ENCODE measurements at places on chromosomes 6 and 20. TPM values are rescaled to one million over a fixed set of nuclear protein-coding genes. Genes with fewer than 3 reads are reported as not detected.

GRCh38 chr6:7777074-7777473 is 51.2 kb downstream of the BMP6 start:
- no peak for DNase-seq

- DNase-seq, result no peak
Measured at GRCh38 chr6:162620073-162620472, 107.5 kb downstream of the PRKN start.

The BMP5 gene
- not detected for total RNA-seq

GRCh38 chr6:107538856-107539387 is 49.0 kb downstream of the SOBP start:
- no peak for DNase-seq

GRCh38 chr6:170108456-170108855 is 182.4 kb downstream of the DLL1 start:
- no peak for DNase-seq

The SNAP25 gene
- 11.3 TPM for total RNA-seq

DNA sequence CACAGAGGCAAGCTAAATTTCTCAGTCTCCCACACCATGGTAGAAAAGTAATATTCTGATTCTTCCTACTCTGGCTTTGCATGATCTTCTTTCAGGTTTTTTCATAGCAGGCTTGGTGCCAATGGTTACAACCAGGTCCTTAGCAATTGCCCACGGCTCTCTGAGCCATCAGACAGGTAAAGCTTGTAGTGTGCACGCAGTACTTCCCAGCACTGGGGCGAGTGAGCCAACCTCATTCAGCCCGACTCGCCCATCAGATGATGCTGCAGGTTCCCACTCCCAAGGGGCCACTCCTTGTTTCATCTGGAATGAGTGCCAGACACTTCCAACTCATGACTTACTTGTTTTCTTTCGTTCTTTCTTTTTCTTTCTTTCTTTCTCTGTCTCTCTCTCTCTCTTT is 78.3 kb downstream of the PERP start:
- DNase-seq, result no peak

The RPS18 gene
- total RNA-seq, result 5,981 TPM

The BMP7 gene
- total RNA-seq, result 0.83 TPM

- DNase-seq, result no peak
Measured at GRCh38 chr6:48883116-48883515, 579.9 kb downstream of the MMUT start.

- no peak for DNase-seq
Measured at GRCh38 chr6:17808609-17809008, 101.9 kb upstream of the NUP153 start.

DNA sequence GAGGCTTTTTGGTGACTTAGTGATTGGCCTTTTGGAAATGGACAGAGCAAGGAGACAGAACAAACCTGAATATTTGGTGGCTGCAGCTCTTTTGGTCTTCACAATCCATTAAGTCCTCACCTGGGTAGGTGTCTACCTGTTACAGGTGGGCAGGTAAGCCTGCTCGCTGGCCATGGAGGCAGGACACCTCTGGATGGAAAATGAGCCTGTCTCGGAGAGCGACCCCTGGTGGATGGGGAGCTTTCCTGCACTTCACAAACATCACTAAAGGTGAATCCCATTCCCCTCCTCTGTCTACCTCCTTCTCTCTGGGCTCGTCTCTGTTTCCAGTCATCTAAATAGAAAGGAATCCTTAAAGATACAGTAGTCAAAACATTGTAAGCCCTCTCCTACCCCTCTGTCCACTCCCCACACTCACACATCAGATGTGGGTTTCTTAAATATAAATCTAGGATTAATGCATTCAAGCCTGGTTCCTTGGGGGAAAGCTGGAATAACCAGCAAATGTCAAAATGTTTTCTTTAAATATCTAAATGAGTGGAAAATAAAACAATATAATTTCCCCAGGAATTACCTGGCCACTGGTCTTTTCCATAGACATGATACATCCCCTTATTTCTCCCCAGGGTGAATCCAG is 304.9 kb downstream of the CDH26 start:
- no peak for DNase-seq

The PRDM13 gene
- not detected for total RNA-seq

The SLC17A9 gene
- total RNA-seq, result 1.8 TPM

DNA sequence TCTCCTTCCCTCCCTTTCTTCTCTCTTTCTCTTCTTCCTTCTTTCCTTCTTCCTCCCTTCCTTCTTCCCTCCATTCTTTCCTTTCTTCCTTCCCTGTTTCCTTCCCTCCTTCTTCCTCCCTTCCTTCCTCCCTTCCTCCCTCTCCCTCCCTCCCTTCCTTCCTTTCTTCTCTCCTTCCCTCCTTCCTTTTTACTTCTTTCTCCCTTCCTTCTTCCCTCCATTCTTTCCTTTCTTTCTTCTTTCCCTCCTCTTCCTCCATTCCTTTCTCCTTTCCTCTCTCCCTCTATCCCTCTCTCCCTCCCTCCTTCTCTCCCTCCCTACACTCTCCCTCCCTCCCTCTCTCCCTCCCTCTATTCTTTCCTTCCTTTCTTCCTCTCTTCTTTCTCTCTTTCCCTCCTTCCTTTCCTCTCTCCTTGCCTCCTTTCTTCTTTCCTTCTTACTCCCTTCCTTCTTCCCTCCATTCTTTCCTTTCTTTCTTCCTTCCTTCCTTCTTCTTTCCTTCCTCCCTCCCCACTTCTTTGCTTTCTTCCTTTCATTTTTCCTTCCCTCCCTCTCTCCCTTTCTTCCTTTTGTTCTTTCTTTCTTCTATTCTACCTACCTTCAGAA is 200.4 kb upstream of the SSTR4 start:
- DNase-seq, result no peak

The PSORS1C2 gene
- not detected for total RNA-seq

- no peak for DNase-seq
Measured at GRCh38 chr6:132902901-132903300, 88.5 kb downstream of the RPS12 start.

GRCh38 chr6:158086054-158086503 is 82.0 kb downstream of the SERAC1 start:
- no peak for DNase-seq

The HLA-DRA gene
- 59.9 TPM for total RNA-seq

- DNase-seq, result no peak
Measured at GRCh38 chr6:75446241-75446880, 47.2 kb downstream of the FILIP1 start.

The BTN1A1 gene
- not detected for total RNA-seq

GRCh38 chr20:2217857-2218539 is 77.8 kb upstream of the TGM3 start:
- DNase-seq, result no peak

GRCh38 chr6:38141085-38141484 is 321.6 kb downstream of the ZFAND3 start:
- no peak for DNase-seq

The NR2E1 gene
- total RNA-seq, result not detected

- no peak for DNase-seq
Measured at GRCh38 chr6:6588064-6588923, at the start of gene LY86. Gene LY86 (plus strand): TSS chr6:6588720. CDS start chr6:6588735, 15 bp downstream.

DNA sequence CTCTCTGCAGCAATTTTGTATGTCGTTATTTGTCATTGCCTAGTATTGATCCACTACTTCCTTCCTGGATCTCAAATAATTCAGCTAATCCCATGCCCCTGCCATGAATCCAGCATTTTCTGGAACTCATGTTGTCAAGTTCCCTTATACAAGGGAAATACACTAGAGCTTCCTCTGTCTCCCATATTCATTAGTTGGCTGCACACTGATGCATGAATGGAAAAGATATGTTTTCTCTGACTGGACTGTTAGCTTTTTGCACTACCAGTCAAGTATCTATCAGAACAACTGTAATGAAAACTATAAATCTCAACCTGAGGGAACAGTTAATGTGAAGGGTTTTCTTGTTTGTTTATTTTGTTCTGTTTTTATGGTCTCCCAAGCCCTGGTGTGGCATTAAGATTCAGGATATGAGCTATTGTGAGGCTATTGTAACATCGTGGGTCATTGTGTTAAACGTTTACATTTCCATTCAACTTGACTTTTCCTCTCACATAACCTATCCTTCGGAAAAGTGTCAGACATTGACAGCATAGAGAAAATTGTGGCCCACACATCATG is 102.5 kb upstream of the FAM8A1 start:
- DNase-seq, result no peak

DNA sequence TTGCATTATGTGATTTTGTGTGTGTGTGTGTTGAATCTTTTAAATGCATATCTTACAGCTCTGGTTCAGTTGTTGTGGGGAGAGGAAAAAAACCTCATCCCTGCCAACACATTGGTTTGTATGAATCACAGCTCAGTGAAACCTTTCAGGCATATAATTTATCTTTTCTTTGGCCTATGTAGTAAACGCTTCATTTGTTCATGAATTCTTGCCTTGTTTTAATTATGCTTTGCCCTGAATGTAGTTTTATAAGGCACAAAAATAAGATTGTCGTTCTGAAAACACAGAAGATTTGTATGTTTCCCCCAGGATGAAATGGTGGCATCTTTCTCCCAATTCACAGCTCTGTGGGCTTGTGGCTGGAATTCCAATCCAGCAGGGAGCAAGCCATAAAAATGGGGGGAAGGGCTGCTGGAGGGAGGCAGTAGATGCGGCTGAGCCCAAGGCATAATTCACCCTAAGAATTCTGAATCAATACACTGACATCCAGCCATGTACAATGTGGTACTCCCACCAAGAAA is 45.1 kb downstream of the BCAS1 start:
- DNase-seq, result no peak

DNA sequence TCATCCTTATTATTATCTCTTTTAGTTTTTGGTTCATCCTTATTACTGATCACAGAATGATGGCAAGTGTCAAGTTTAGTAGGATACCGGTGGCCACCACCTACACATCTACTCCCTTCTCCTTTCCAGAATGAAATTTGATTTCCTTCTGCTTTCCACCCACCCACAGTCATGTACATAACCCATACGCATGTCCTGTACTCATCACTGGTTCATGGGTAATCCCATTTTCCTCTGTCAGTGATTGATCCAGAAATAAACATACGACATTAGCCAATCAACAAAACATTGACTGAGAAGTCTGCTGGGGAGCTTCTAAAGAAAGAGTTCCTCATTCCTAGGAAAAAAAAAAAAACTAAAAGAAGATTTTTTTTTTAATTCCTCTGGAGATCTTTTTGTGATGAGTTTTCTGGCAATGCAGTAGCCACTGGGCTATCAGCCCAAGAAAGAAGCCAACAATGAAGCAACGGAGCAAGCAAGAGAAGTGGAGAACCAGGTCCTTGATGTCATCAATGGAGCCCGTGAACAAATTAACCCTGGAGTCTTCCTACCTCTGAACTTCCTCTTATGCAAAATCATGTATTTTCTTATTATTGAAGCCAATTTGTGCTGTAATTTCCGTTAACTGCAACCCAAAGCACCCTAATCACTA is 127.8 kb downstream of the TASP1 start:
- no peak for DNase-seq

The BPIFB4 gene
- not detected for total RNA-seq

DNA sequence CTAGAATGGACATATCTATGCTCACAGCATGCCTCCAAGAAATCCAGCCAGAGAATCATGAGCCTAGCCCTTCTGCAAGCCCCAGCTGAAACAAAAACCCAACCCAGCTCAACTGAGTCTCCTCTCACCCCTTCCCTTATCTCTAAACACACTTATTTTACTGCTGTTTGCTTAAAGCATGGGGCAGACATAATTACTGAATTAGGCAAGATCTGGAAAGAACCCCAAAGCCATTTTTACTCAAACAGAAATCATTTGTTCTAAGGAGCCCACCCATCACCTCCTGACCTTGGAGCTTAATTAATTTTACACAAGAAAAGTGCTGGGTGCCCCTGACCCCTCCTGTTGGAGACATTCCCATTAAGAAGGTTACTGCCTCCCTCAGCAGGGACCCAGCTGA is 291.6 kb downstream of the MAFB start:
- no peak for DNase-seq

DNA sequence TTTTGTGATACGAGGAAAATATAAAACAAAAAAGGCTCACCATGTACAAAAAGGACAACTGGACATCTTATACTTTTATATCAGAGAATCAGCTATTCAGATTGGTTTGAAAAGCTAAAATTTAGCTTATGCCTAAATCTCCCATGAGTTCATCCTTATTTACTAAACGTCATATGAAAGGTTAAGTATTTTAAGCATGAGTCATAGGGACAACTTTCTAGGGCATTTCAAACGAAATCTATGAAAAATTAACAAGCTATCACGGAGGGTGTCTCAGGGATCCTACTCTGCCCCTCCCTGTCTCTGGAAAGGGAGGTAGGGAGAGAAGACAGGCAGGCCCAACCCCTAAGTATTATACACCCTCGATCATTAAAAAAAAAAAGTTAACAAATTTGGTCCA is 124.1 kb upstream of the LOC128125822 start:
- DNase-seq, result no peak

DNA sequence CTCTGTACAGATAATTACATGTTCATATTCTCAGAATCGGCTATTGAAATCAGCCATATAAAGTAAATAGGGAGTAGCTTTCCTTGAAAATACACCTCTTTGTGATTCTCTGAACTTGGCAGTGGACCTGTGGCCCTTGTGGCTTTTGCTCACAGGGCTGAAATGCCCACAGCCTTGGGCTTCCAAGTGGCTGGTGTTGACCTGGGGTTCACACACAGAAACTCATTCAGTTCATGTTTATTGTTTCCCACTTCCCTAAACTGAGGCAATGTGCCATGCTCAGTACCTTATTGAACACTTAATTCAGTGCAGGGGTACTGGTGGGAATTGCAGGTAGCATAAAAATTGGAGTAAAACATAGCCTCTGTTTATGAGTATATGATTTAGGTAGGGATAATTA is 19.1 kb upstream of the TULP4 start:
- no peak for DNase-seq

DNA sequence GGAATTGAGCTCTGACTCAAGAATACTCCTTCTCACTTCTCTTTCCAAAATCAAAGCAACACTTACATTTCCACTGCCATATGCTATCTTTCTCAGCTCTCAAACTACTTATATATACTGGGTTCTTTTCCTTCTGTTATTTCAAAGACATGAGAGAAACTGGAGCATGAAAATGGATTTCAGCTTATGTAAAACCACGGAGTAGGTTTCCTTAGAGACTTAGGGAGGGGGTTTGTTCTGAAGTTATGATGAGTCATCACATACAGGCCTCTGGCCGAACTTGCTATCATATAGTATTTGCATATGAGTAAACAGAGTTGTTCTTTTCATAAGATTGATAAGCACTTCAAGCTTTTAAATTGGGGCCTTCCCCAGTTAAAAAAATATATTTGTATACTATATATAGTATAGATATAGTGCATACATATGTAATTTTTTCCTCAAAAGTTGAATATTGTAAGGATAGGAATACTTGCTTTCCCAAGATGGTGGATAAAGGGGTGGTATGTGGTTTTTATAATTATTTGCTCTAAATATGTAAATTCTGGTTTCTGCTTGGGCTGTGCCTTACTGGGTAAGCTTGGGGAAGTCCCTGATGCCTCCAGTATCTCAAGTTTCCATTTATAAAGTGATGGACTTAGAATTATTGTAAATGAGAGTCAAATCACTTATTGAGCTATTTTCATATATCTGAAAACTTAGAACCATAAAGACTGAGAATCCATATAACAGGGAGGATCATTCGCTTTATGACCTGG is 273.9 kb downstream of the RFPL4B start:
- DNase-seq, result no peak
